ENCODE measurements at places on chromosomes 2 and 18. TPM values are rescaled to one million over a fixed set of nuclear protein-coding genes. Genes with fewer than 3 reads are reported as not detected.

GRCh38 chr2:219207884-219208740 is 1.5 kb downstream of the ZFAND2B start:
- H3K4me1 ChIP-seq = peaks cover 21% of the 10 kb centered on the region
- no peaks in the 10 kb centered on the region for H3K27me3 ChIP-seq
- H3K27ac ChIP-seq = peak overlapping the region; percentile 96
- no peak for DNase-seq
- H3K36me3 ChIP-seq = no peaks in the 10 kb centered on the region

GRCh38 chr2:135650721-135651120 is 90.9 kb upstream of the UBXN4 start:
- H3K4me1 ChIP-seq = no peaks in the 10 kb centered on the region
- H3K27ac ChIP-seq = no peak overlapping the region
- peaks cover 19% of the 10 kb centered on the region for H3K36me3 ChIP-seq
- DNase-seq = no peak
- H3K4me3 ChIP-seq = no peak overlapping the region

NPAS2 gene
- total RNA-seq = 47.0 TPM

DOK6 gene
- 0.13 TPM for total RNA-seq

DNA sequence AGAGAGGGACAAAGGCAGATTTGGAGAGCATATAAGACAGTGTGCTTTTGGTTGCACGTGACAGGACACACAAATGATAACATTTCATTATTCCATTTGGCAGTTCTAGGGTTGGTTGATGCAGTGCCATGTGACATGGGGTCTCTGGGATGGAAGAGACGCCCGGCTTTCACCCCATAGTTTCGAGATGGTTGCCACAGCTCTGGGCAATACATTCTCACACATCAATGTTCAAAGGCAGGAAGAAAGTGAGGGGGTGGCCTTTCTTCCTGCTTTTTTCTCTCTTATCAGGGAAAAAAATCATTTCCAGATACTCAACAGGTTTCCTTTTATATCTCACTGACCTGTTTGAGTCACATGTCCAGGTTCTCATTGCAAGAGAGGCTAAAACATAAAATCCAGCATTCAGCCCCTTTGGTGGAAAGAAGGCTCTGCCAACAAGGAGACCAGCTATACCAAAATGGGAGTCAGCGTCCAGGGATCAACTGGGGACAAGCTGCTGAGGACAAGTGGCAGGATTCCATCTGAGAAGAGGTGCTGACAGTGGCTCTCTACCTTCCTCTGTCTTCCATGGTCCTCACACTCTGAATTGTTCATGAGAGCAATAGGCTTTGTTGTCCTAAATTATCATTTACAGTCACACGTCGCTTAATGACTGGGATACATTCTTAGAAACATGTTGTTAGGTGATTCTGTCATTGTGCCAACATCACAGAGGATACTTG is 29.1 kb upstream of the ANKRD44 start:
- no peak overlapping the region for H3K27ac ChIP-seq
- H3K27me3 ChIP-seq = no peaks in the 10 kb centered on the region
- H3K36me3 ChIP-seq = no peaks in the 10 kb centered on the region
- DNase-seq = no peak
- H3K4me1 ChIP-seq = no peaks in the 10 kb centered on the region
